ENCODE measurements at places on chromosomes 4 and X.

- no peak for DNase-seq
Observed at GRCh38 chrX:39551762-39552161, 546.0 kb downstream of the BCOR start.

DNA sequence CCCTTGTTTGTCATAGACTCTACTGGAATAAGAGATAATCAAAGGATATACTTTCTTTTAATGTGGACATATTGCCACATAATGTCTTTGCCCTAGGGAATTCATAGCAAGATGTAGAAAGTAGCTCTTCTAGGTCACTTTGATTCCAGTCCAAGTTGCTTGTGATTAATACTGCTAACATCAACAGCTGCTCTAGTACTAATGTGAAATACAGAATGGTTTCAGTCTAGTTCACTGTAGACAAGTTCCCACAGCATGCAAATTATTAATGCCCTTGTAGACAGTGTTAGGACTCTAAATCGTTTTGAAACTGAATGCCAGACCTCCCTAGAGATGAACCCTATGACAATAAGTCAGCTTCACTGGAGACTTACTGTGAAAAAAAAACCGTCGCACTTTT is 494.6 kb upstream of the ATOH1 start:
- DNase-seq: no peak

DNA sequence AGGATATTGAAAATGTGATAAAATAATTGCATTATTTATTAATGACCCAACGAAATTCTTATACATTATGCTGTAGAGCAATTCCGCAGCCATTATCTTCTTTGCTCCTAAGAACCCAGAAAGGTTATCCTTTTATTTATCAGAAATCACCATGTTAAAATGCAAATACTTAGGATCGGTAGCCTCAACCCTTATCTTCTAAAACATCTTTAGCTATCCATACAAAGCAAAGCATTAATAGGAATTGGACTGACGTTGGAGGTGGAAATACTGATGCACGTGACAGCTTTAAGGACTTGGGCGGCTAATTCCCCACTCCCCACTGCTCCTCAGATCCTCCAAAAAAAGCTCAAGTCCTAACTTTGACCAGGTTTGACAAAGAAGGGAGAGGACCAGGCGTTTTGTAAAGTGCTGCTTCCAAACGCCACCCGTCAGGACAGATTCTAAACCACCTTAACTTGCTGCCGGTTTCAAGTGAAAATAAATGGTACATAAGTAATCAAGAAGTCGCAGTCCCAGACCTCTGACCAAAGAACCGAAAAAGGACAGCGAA is 539 bp upstream of the SPCS3 start:
- no peak for DNase-seq

- no peak for DNase-seq
Observed at GRCh38 chrX:8030361-8030760, 103.1 kb upstream of the PNPLA4 start.

GRCh38 chr4:15414551-15415091 is 13.2 kb upstream of the C1QTNF7 start:
- DNase-seq: no peak

DNA sequence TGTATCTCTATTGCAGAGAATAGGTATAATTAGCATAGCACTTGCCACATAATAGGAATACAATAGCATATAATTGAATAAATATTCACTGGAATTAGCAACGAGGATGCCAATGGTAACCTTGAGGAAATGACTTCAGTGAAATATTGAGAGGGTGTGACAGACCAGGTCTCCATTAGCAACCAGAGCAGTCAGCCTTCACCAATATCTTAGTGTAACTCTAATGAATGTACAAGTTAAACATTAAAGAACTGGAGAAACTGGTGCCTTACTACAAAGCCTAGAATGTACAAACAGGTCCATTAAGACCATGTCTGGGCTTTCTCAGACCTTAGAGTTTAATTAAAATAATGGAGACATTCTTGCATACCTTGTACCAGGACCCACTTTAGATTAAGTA is 143.0 kb downstream of the MAGEB17 start:
- DNase-seq: no peak

DNA sequence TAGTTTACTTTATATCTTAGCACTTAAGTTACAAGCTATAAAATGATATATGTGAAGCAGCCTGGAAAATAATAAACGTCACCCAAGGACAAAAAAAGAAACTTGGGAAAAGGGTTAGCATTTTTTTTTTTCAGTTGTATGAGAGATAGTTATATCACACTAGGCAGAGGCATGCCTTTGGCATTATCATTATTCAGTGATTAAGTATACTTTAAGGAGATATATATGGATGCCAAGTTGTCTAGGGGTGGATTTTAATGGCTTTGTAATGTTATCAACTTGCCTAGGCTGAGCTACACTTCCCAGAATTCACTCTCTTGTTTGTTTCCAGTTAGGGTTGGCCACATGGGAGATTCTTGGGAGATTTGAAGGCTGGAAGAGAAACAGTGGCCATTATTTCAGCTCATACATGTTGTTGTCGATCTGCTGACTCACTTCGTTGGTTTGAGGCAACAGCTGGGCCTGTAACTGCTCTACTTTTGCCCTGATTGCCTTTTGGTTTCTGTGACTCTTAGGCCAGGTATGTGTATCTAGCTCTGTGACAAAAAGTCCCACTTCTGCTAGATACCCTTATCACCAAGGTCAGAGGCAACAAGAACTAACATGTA is 11.5 kb upstream of the SRPX start:
- no peak for DNase-seq

DNA sequence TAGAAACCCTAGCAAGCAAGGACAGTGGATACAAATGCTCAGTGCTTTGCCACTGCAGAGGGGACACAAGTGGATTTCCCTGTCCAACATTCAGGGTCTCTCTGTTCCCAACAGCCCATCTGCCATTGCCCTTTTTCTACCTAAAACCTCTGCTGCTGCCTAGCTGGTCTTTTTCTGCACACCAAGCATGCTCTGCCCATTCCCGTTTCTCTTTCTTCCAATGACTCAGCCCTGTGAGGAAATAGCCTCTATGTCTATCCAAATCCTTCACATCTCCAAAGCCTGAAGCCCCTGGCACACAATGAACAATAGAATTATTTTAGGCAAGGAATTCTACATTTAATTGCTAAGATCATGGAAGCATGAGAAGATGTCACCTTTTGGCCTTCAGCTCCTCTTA is 5.7 kb upstream of the AMELX start:
- DNase-seq: no peak

DNA sequence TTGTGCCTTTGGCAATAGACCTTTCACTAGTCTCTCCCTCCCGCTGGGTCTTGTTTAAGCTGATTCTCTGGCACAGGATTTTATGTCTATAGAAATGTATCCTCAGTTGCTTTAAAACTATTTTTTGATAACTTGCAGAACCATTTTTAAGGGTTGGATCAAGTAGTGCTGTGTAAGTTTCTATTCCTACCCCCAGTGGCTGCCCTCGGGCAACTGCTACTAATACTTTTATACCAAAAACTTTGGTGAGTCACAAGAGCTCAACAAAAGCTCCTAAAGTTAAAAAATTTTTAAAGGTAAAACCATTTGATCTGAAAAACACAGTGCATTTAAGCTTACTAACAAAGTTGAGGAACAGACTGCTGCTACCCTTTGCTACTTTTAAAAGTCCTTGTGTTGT is 1460.6 kb upstream of the PCDH7 start:
- no peak for DNase-seq

DNA sequence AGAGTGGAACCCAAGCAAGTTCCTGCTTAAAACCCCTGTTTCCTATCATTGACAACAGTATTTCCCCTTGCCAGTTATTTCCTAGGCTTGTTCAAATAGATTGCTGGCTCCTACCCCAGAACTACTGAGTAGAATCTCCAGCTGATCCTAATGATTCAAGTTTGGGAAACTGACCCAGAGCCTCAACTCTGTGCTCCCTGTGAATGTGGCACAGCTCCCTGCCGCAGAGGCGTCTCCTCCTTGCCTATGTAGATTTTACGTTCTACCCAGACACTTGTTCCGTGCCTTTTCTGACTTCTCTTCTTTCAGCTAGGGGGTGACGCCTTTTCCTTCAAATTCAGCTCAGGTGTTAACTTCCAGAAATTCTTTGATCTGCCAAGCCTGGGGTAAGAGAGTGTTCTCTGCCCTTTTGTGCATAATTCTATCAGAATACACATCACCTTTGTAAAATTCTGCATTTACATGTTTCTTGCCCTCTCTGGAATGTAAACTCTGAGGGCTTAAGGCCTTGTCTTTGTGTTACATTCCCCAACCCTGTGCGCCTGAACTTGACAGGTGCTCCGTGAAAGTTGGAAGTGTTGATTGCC is 4.4 kb downstream of the LSM6 start:
- DNase-seq: no peak

GRCh38 chr4:79584902-79585301 is 176.9 kb upstream of the GK2 start:
- DNase-seq: no peak

Measured in right hindlimb (tissue), 1 donor.